ENCODE measurements at places on chromosomes 16 and 17. TPM values are rescaled to one million over a fixed set of nuclear protein-coding genes. Genes with fewer than 3 reads are reported as not detected.
A peak's percentile ranks its signal among the peaks of the same experiment; 100 is the strongest.

Gene MTSS2
- total RNA-seq = 23.7 TPM

Gene CASKIN1
- total RNA-seq = under 0.01 TPM

Gene YBX2
- total RNA-seq = not detected

Gene TBC1D3B
- total RNA-seq = not detected

Gene CCL11
- not detected for total RNA-seq

- no peak for DNase-seq
These were observed 10.5 kb downstream of the CNEP1R1 start for GRCh38 chr16:50035468-50035992.

- peak; percentile 40 for DNase-seq
These were observed 186.0 kb upstream of the TNRC6C start for GRCh38 chr17:77772461-77772897.
